Stimulated activated CD4-positive, alpha-beta T cell treated with anti-CD3 and anti-CD28 coated beads, Interleukin-2, amount 100 ng/mL, for 24 hours (primary cell): ENCODE measurements at places on chromosomes 7 and 10.

GRCh38 chr10:5411941-5412276, 448 bp upstream of the NET1 start:
- no peak for DNase-seq

DNA sequence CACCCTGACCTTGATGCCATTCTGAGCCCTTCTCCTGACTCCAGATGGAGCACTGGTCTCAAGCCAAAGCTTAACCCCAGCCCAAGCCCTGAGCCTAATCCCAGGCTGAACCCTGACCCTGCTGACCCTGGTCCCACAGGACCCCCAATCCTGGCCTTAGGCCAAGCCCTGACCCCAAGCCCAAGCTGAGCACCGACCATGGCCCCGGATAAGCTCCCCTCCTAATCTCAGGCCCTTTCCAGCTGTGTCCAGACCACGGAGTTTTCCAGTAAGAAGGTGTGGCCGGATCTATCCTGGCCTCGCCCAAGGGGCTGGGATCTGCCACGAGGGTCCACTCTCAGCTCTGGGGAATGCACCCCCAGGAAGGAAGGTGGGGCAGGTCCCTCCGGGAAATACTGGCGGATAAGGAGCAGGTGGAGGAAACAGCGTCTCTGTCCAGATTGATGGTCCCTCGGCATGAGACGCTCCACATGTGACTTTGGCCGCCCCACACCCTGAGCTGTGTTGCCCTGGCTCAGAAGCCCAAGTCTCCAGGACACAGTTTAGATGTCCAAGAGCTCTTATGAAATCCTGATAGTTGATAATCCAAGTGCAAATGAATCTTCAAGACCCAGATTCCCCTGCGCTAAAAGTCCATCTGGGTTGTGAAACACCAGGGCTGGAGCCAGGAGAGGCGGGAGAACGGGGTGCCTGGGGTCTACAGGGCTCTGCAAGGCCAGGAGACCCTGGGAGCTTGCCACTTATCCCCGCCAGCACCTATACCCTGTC, 10.4 kb downstream of the ELN start:
- no peak for DNase-seq

DNA sequence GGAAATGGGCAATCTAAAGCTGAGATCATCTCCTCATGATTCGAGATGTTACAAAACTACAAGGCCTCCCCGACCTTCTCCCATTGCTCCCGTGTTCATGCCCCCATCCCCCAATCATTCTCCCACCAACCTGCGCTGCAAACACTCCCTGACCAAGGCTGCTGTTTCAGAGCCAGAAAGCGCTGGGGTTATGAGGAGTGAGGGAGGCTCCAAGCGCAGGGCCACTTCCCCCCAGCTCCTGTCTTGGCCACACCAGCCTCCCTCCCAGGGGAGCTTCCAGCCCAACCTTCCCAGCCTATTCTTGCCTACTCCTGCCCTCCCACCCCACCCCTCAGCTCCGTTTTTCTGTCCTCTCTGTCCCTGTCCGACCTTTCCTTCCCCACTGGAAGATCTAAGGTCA, 14.7 kb upstream of the NODAL start:
- DNase-seq, result no peak

DNA sequence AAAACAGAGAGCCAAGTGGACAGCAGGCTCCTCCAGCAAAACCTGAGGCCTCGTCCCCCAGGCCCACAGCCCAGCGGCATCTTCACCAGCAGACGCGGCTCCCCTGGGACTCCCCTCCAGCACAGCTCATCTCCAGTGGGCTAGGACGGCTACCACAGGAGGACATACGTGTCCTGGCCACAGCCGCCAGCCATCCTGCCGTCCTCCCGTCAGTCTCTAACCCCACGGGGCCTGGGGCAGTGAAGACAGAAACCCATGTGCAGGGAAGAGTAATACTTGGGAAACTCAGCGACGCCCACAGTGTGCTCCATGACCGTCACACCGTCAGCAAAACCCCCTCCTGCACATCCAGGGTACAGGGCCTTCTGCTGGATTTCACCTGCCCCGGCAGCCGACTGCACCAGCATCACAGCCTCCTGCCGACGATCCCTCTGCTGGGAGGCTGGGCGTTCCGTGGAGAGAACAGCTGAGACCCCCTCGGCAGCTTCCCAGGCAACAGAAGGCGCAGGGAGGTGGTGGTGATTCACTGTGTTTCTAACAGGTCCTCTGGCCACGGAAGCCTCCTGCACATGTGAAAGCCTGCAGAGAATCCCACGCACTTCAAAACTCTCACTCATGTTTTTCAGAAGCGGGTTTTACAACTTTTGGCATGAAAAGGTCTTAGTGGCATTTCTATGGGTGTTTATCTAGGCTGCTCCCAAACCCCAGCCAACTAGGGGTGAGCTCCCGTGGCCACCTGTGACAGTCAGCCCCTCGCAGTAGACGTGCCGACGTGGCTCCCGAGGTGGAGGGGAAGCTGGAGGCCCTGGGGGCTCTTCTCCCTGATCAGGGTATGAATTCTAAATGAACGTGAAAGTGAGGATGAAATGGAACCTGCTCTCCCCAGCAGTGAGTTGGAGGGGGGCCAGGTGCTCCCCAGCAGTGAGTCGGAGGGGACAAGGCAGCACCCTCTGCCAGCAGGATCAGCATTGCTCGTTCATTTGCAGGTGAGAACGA, 513.5 kb downstream of the PTPRN2 start:
- no peak for DNase-seq

- no peak for DNase-seq
Observed at GRCh38 chr7:45686441-45687184, 112.4 kb downstream of the ADCY1 start.

- no peak for DNase-seq
Observed at GRCh38 chr10:49175587-49176309, 12.4 kb downstream of the TMEM273 start.

- no peak for DNase-seq
Observed at GRCh38 chr7:103989200-103989784, at the start of gene RELN. Gene RELN, minus strand, starts transcription at chr7:103989658. Its CDS starts 302 bp downstream, at chr7:103989356.
